Activated T-helper 1 cell treated with Interleukin-2 at 50 U/mL for 16 hours (primary cell): ENCODE measurements at places on chromosomes 5 and 9.

DNA sequence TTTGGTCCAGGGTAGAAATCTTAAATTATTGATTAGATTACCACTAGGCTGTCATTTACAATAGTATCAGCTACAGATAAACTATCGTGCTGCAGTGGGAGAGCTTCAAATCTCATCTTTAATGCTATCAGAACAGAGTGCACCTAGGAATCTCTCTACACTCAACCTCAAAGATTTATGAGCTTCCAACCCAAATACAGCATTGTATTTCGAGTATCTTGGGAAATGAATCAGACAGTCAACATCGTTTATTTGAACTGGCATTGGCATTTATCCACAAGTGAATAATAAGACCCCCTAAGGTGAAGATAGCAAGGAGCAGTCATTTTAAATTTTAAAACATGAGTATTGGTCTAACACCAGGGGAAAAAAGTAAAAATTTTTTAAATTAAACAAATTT lies 1203.2 kb downstream of the CDH12 start:
- DNase-seq = no peak

DNA sequence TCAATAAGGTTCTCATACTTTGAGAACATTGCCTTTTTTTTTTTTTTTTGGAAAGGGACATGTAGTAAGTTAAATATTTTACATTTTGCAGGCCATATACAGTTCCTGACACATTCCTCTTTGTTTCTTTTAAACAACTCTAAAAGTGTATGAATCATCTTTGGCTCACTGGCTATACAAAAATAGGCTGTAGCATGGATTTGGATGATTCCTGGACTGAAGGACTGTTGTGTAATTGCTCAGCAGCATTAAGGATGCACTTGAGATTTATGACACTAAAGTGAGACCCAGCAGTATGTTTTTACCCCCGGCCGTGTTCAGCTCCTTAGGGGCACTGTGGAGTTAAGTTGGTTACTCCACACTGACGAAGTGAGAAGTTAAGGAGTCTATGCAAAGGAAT lies 41.3 kb downstream of the VPS13A start:
- DNase-seq = no peak

DNA sequence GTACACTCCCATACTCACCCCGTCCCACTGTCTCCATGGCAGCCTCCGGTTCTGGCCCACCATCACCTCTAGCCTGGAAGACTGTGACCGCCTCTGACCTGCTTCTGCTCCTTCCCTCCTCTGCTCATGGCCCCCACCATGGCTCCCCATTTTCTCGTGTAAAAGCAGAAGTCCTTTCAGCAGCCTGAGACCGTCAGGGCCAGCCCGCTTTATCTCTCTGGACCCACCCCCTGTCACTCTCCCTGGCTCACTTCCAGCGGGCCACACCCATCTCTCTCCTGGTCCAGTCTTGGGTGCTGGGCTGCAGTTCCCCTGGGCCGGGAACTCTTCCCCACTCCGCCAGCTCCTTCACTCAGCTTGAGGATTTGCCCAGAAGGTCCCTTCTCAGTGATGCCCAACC lies 96.0 kb upstream of the RUFY1 start:
- DNase-seq = no peak

- DNase-seq = no peak
These were observed 315.1 kb downstream of the CCDC171 start for GRCh38 chr9:15867988-15868387.

- DNase-seq = peak; percentile 73
These were observed 14.8 kb upstream of the CEMIP2 start for GRCh38 chr9:71783120-71783523.

- DNase-seq = no peak
These were observed 89.6 kb downstream of the RIC1 start for GRCh38 chr9:5718296-5719032.

DNA sequence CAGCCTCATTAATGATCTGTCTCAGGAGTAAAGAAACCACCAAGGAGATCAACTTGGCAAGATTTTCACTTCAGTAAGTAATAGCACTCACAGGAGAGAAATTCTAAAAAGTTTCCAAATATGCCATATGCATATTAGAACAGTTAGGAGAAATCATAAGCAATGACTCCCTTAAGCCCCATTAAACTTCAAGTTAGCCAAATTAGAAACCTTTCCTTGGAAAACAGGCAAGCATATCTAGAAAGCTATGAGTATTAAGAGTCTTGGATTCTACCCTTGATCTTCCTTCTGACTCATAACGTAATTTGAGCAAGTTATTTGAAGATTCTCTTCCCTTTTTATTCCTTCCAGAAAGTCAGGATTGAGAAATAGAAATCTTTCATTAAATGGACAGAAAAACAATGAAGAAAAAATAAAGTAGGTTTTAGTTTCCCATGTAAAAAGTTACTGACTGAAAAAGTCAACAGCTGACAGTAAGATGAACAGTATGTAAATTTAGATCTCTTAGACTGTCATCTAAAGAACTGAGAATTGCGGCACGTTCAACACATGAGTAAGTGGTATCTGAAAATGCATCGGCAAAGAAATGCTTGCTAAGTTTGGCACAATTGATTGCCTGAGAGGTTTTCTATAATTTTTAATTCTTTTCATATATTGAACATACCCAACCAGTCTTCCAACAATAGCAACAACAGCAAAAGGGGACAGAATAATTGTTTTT lies 565.7 kb upstream of the FTMT start:
- DNase-seq = no peak

DNA sequence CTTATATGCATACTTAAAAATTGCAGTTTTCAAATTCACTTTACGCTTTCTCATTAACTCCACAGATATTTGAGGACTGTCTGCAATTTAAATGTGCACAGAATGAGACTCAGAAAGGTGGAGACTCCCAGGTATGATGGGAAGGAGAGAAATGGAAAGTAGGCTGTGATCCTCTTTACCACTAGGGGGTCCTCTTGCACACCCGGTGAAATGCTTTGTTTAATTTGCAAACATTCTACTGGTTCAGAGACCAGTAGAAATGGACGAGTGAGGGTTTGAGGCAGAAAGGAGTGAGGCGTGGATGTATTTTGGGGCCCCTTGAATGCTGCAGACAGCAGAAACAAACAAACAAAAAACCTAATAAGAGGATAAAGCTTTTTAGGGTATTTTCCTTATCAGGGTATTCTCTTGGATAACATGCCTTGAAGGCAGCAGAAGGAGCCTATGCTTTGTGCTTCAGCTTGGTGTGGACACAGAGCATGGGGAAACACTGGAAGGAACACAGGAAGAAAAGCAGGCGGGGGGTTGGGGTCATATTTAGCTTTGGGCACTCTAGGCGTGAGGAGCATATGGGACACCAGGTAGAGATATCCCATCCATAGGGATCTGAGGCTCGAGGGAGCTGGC lies 410.1 kb downstream of the DMRT2 start:
- DNase-seq = no peak

DNA sequence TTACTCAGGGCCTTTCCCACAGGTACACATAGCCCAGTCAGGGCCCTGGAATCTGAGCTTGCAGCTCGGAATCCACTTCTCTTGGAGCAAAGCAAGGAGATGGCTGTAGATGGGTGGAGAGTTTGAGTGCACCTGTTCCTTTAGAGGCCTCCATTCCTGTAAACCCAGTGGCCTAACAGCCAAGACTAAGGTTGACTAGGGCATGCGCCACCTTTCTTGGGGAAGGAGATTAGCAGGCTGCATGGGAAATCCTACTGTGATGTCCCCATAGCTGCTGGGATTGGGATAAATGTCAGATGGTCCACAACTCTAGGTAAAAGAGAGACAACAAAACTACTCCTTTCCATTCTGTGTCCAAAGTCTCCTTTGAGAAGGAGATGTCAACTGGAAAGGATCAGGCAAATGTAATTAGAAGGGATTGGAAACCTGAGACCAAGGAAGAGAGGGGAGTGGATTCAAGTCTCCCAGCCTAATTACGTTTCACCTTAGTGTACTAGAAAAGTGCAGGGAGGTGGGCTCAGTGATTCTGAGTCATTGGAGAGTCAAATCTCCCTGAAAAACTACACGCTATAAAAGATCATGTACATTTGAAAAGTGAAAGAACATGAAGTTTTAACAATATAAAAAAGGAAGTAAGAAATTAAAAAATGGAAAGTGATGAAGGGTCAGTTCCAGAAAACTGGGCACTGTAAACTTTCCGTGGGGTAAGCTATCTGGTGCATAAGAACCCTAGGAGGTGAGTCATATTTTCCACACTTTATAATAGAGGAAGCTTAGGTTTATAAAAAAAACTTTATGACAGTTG lies 104.2 kb downstream of the SEC61B start:
- no peak for DNase-seq

DNA sequence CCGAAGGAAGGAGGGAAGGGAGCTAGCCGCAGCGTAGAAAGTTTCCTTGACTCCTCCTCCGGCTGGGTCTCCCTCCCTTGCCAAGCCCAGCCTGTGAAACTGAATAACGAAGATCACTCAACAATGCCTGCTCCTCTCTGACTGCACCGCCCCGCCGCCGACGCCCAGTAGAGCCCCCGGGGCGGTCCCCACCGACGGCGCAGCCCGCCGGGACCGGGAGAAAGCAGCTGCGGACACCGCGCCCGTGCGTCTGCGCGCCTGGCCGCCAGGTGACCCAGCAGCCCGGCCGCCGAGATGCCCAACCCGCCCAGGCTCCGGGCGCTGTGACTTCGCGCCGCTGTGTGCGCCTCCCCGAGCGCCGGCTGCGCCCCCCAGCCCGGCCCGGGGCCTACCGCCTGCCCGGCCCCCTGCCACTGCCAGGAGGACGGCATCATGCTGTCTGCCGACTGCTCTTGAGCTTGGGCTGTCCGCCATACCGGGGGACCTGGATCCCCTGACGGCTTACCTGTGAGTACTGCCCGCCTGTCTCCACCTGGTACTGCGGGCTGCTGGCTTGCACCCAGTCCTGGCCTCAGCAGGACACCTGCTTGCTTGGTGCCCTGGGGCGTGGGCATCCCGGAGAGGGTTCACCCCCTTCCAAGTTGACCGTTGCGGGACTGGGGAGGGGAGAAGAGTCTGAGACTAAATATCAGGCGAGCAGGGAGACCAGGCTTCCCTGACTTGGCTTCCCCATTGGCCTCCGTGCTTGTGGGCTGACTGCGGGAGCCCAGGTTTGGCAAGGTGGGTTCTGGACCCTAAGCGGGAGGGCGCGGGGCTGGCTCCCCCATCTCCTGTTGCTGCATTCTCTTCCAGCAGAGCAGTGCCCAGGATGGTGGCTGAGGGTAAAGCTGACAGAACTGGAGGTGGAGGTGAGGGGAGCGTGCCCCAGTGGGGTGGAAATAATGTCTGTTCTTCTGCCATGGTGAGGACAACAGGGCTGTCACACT lies 26.2 kb upstream of the SPTLC1 start:
- no peak for DNase-seq

DNA sequence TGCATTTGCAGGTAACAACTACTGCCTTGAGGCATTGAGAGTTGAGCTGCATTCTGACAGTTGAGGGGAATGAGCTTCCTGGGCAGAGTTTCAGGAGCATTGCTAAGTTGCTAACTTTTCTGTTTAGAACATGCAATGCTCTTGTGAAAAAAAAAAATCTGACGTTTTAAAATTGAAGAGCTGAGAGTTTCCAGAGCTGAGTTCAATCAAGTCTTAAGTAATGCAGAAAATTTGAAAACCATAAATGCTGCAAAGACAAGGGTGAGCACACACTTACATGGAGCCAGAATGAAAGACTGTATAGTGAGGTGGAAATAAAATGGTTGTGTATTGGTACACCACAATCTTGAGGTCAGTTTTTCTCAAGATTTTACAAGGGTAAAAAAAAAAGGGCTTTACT lies 166.0 kb downstream of the GABRB2 start:
- no peak for DNase-seq

GRCh38 chr9:131728961-131729360 lies 10.9 kb downstream of the RAPGEF1 start:
- peak; percentile 38 for DNase-seq

DNA sequence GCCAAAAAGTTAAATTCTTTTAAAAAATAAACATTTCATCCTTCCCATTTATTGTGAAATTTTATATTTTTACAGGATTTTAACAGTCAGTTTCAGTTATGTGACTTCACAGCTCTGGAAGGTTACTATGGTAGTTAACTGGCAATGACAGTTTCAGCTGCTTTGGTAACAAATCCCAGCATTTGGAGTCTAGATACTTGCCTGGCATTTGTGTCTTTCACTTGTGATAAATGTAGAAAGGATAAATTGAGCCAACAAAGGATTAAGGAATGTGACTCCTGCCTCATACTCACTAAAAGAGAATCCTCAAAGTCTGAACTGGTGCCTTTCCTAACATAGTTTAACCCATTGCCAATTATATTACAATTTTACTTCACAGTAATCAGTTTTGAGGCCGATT lies 315.5 kb downstream of the FER start:
- DNase-seq = no peak

- no peak for DNase-seq
These were observed 132.9 kb downstream of the PALM2AKAP2 start for GRCh38 chr9:109912726-109913460.

GRCh38 chr9:101736717-101737116 lies 1.7 kb downstream of the GRIN3A start:
- DNase-seq = no peak

GRCh38 chr5:22372826-22373660 lies 480.1 kb downstream of the CDH12 start:
- DNase-seq = no peak

DNA sequence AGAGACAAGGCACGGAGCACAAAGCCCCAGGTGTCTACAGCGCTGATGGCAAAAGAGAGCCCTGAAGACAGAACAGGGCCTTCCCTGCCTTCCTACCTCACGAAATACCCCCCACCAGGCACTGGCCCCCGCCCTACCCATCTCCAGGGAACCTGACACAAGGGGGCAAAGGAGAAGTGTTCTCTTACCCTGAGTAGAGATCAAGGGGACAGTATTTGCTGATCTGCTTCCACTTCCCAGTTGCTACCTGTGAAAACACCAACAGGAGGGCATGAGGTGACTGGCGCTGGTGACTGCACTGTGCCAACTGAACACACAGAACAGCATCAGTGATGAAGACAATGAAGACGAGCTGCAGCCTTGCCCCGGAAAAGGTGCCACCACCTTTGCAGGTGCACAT lies 27.4 kb downstream of the IPPK start:
- DNase-seq = no peak
